ENCODE measurements at places on chromosomes 7 and 10. TPM values are rescaled to one million over a fixed set of nuclear protein-coding genes. Genes with fewer than 3 reads are reported as not detected.

GRCh38 chr7:134946260-134946659 lies 40.0 kb upstream of the AGBL3 start:
- H3K27me3 ChIP-seq: no peaks in the 10 kb centered on the region
- no peak overlapping the region for H3K27ac ChIP-seq
- DNase-seq: no peak
- no peaks in the 10 kb centered on the region for H3K4me1 ChIP-seq
- no peak overlapping the region for H3K4me3 ChIP-seq
- H3K36me3 ChIP-seq: peaks cover 10% of the 10 kb centered on the region

GRCh38 chr10:88120075-88120474 lies 256.6 kb downstream of the PTEN start:
- DNase-seq: no peak
- H3K27ac ChIP-seq: no peak overlapping the region
- H3K36me3 ChIP-seq: no peaks in the 10 kb centered on the region
- H3K4me1 ChIP-seq: no peaks in the 10 kb centered on the region
- H3K4me3 ChIP-seq: no peak overlapping the region
- no peaks in the 10 kb centered on the region for H3K27me3 ChIP-seq

DNA sequence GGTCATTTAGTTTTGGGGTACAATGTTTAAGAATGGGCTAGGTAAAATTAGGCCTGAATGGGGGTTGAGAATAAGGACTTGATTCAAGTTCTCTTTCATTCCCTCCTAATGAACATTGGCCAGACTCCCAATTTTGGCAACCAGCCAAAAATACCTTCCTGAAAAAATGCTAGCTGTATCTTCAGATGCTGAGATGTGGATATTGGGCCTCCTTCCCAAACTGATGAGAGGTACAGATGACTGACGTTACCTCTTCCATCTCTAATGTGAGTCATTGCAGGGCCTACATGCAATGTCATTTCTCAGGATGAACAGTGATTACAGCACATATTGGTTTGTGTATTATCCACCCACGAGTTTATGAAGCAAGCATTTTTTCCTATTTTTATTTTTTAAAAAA lies 151.6 kb downstream of the SND1 start:
- peaks cover 10% of the 10 kb centered on the region for H3K4me1 ChIP-seq
- H3K27ac ChIP-seq: no peak overlapping the region
- no peaks in the 10 kb centered on the region for H3K27me3 ChIP-seq

HABP2 gene
- not detected for total RNA-seq

- DNase-seq: no peak
- no peaks in the 10 kb centered on the region for H3K36me3 ChIP-seq
Observed at GRCh38 chr7:139857791-139858190, 28.7 kb downstream of the TBXAS1 start.

NFE2L3 gene
- 62.6 TPM for total RNA-seq

GPR141 gene
- 0.45 TPM for total RNA-seq

DNA sequence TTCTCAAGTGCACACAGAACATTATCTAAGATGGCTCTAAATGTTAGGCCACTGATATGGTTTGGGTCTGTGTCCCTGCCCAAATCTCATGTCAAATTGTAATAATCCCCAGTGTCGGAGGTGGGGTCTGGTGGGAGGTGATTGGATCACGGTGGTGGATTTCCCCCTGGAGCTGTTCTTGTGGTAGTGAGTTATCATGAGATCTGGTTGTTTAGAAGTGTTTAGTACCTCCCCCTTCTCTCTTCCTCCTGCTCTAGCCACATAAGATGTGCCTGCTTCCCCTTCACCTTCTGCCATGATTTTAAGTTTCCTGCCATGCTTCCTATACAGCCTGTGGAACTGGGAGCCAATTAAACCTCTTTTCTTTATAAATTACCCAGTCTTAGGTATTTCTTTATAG lies 11.2 kb upstream of the GSTK1 start:
- no peaks in the 10 kb centered on the region for H3K27me3 ChIP-seq
- no peaks in the 10 kb centered on the region for H3K36me3 ChIP-seq
- no peak overlapping the region for H3K4me3 ChIP-seq
- H3K4me1 ChIP-seq: no peaks in the 10 kb centered on the region
- DNase-seq: no peak
- no peak overlapping the region for H3K27ac ChIP-seq

DNA sequence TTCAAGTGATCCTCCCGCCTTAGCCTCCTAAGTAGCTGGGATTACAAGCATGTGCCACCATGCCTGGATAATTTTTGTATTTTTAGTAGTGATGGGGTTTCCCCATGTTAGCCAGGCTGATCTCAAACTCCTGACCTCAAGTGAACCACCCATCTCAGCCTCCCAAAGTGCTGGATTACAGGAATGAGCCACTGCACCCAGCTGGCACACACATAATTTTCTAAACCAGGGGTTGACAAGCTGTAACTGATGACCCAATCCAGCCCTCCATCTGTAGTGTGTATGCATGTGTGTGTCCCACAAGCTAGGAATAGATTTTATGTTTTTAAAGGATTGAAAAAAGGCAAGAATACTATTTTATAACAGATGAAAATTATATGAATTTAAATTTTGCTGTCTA lies 125.9 kb upstream of the INSYN2A start:
- H3K27me3 ChIP-seq: no peaks in the 10 kb centered on the region
- no peak overlapping the region for H3K27ac ChIP-seq
- DNase-seq: no peak
- no peak overlapping the region for H3K4me3 ChIP-seq

BAMBI gene
- total RNA-seq: 26.4 TPM

DNA sequence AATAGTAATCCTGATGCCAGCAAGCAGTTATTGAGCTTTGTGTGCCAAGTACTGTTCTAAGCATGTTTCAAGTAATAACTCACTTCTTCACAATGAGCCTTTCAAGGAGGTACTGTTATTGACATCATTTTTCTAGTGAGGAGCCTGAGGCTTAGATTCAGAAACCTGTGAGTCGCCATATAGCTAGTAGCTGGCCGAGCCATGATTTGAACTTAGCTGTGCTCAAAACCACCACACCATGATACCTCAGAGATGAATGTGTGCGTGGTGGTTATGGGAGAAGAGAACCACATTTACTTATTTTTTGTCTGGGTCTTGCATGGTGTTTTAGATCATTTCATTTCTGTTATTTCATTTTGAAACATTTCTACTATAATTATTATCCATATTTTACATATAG lies 578.9 kb downstream of the AUTS2 start:
- DNase-seq: no peak
- no peak overlapping the region for H3K27ac ChIP-seq
- H3K36me3 ChIP-seq: no peaks in the 10 kb centered on the region
- 0 out of 2 replicates have a peak, but pooled peaks cover 1% of the 10 kb centered on the region for H3K4me1 ChIP-seq
- H3K27me3 ChIP-seq: no peaks in the 10 kb centered on the region
- no peak overlapping the region for H3K4me3 ChIP-seq

- DNase-seq: no peak
- no peak overlapping the region for H3K27ac ChIP-seq
- no peaks in the 10 kb centered on the region for H3K4me1 ChIP-seq
- no peaks in the 10 kb centered on the region for H3K27me3 ChIP-seq
- no peak overlapping the region for H3K4me3 ChIP-seq
Observed at GRCh38 chr10:33884604-33885003, 550.1 kb upstream of the NRP1 start.

GRCh38 chr10:86721232-86721631 lies 35.2 kb upstream of the BMPR1A start:
- no peak overlapping the region for H3K27ac ChIP-seq
- no peaks in the 10 kb centered on the region for H3K27me3 ChIP-seq
- H3K36me3 ChIP-seq: no peaks in the 10 kb centered on the region
- H3K4me3 ChIP-seq: no peak overlapping the region
- DNase-seq: no peak

DNA sequence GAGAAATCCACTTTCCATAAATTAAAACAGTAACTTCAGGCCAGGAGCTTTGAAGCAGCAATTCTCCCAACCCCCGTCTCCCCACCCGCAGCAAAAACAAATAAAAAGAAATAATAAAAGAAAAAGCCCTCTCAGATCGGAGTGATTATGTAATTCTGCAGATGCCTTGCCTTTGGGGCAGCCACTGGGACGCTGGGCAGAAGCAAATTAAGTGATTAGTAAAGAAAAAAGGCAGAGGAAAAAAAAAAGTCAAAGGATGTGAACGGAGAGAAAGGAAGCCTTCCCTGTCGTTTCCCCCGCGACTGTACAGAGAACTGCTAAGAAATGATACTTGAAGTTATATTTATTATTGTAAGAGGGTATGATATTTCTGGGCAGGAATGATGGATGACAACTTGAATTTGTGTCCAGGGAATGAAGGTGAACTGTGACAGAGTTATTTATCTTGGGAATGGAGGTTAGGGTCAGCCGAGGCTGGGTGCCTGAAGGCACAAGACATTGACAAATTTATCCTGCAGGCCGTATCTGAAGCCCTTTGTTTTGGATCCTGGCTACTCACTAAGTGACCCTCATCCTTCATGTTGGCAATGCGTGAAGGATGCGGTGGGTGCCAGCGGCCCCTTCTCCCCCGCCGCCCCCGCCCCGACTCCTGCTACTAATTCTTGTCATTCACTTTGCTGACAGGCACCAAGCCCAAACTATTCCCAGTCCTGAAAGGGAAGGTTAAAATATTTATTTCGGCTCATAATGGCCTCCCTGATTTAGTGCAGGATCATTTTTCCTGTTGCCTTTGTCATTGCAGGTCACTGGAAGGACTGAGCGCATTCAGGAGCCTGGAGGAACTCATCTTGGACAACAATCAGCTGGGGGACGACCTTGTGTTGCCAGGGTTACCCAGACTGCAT lies 604.0 kb downstream of the LRMDA start:
- no peak overlapping the region for H3K27ac ChIP-seq
- no peak overlapping the region for H3K4me3 ChIP-seq
- no peaks in the 10 kb centered on the region for H3K27me3 ChIP-seq

DNA sequence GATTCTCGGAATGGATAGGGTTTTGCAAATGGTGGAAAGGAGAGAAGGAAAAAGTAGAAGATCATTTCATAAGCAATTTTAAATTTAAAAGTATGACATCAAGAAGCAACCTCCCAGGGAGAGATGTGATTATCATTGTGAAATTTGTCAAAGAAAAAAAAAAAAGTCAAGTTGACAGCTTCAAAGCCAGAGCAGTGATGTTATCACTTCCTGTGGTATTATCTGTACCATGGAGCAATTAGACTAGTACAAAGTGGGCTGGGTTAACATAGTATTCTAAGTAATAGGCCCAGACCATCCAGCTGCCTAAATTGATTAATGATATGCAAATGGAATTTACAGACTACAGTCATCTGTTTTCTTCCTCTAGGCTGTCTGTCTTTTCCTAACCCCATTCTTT lies 84.0 kb upstream of the NPY start:
- DNase-seq: no peak
- H3K36me3 ChIP-seq: no peaks in the 10 kb centered on the region
- H3K27me3 ChIP-seq: no peaks in the 10 kb centered on the region
- no peaks in the 10 kb centered on the region for H3K4me1 ChIP-seq

APBB1IP gene
- total RNA-seq: not detected

GRCh38 chr7:77866786-77867536 lies 68.4 kb downstream of the PHTF2 start:
- H3K27ac ChIP-seq: no peak overlapping the region
- no peaks in the 10 kb centered on the region for H3K27me3 ChIP-seq
- no peaks in the 10 kb centered on the region for H3K36me3 ChIP-seq
- no peak for DNase-seq

WEE2 gene
- not detected for total RNA-seq

DNA sequence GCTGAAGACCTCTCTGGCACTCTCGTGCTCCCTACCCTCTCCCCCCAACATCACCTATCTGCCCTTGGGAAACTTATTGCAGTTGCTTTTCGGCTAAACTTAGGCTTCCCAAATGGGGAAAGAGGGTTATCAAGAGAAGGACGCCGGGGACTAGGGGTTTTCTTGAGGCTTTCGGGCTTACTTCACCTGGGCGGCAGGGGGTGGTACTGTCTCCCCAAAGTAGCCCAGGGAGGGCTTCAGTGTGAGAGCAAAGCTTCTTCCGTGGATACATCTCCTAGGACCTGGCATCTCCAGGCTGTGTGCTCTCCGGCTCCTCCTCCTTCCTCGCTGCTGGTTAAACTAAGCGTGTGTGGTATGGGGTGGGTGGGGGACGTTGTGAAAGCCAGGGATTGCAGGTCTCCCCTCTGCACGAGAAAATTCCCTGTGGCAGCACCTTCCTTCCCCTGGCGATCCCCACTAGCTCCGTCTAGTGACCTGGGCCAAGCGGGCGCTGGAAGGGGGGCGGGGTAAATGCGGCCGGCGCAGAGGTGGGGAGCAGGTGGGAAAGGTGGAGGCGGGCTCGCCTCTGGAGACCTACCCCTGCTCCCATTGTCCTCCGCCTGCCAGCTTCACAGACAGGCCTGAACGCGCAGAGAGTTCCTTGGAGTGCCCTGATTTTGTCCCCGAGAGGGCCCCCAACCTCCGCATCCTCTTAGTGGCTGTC lies 1.1 kb downstream of the PLXDC2 start:
- peak overlapping the region; percentile 72 for H3K4me3 ChIP-seq
- H3K36me3 ChIP-seq: peaks cover 4% of the 10 kb centered on the region
- no peaks in the 10 kb centered on the region for H3K27me3 ChIP-seq
- no peaks in the 10 kb centered on the region for H3K4me1 ChIP-seq
- H3K27ac ChIP-seq: no peak overlapping the region
- DNase-seq: no peak

OR6V1 gene
- not detected for total RNA-seq

NRBF2 gene
- total RNA-seq: 30.0 TPM

DNA sequence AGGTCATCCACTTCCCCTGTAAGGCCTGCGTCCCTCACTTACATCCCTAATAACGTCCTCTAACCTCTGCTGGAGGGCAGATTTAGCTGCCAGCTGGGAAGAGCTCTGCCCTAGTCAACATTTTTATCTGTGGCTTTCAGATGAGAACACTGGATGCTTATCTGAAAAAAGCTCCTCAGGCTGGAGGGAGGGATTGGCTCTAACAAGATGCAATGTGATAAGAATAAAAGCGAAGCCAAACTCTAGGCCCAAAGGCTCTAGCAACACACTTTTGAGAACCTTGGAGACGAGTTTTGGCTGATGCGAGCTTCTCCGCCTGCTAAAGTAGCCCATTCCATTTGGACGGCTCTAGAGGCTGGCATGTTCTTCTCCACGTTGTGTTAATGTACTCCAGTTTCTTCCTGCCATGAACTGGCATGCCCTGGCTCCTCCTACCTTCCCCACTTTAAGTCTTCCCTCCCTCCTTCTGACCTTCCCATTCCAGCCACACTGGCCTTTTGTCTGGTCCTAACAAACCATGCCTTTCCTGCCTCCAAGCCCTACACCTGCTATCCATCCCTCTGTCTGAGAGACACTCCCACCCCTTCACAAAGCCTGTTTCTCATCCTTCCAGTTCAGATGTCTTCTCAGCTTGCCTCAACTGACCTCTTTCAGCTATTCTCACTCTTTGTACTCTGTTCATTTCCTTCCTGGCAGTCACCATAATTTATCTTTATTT lies 62.5 kb upstream of the ATRNL1 start:
- no peaks in the 10 kb centered on the region for H3K4me1 ChIP-seq
- peak; percentile 41 for DNase-seq
- no peak overlapping the region for H3K27ac ChIP-seq
- no peak overlapping the region for H3K4me3 ChIP-seq
- H3K36me3 ChIP-seq: no peaks in the 10 kb centered on the region
- no peaks in the 10 kb centered on the region for H3K27me3 ChIP-seq

- H3K27me3 ChIP-seq: no peaks in the 10 kb centered on the region
- no peak overlapping the region for H3K27ac ChIP-seq
- no peak for DNase-seq
- no peak overlapping the region for H3K4me3 ChIP-seq
- H3K36me3 ChIP-seq: no peaks in the 10 kb centered on the region
Observed at GRCh38 chr7:142882338-142882678, 3.2 kb downstream of the TRPV6 start.
